SHP77 (cell line): ENCODE measurements at places on chromosomes 11 and 22.
A peak's percentile ranks its signal among the peaks of the same experiment; 100 is the strongest.

DNA sequence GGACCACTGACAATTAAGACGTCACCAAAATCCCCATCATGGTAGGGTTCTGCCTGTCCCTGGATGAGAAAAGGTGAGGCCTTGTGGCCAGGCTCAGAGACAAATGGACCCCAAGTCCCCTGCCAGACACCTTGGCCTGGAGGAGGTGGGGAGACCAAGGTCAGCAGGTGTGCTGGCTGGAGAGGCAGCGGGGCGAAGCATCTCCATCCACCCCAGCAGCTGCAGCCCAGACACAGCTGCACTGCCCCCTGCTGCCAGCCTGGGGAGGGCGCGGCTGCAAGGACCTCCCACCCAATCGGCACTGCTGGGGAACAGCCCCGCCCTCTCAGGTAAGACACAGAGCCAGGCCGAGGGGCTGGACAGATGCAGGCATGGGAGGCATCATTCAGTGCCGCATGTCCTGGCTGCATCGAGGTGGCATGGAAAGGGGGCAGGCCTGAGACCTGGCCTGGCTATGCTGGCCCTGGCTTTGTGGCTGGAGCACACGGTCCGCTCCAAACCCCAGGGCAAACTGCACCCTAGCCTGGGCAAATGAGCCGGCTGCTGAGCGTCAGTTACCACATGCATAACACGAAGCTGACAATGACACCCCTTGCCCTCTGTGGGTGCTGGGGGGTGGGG, 12.2 kb upstream of the MFNG start:
- no peak for DNase-seq

GRCh38 chr11:721741-722345, 15.8 kb downstream of the EPS8L2 start:
- DNase-seq = peak; percentile 26

GRCh38 chr22:37069719-37070118, 18.2 kb downstream of the KCTD17 start:
- no peak for DNase-seq

DNA sequence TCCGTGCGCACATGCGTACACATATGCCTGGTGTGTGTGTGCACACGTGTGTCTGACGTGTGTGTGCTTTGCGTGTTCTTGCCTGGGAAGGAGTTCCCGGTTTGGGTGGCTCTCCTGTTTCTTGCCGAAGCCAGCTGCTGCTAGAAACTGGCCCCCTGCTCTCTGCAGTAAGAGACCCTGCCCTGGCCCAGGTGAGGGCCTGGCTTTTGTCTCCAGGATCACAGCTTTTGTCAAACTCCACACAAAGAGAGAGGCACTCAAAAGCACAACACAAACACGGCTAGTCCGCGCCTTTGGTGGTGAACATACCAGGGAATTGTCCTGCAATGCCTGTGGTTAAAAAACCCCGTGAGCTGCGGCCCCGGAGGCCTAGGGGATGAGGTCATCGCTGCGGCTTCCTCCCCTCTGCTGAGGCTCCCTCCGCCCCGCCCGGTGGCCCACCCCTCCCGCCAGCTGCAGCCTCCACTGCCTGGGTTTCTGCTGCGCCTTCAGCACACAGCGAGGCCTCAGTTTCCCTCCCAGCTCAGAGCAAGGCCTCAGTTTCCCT, 88.9 kb downstream of the KCNQ1 start:
- DNase-seq = no peak

- no peak for DNase-seq
These were observed 20.3 kb upstream of the PHF21A start for GRCh38 chr11:46141597-46141996.

DNA sequence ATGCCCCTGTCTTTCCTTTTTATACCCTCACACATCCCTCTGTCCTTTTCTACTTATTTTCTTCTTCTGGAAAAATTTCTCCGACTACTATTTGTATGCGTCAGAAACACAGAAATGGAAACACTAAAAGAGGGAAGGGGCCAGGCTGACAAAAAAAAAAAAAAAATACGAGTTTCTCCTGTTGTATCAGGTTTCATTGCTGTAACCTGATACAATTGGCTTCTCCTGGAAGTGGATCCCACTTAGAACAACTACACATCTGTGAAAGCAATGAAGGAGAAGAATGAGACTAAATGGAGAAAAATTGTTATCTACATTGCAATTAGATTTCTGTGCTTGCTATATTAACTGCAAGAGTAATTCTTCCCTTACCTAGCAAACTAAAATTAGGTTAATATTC, 393.9 kb downstream of the GUCY1A2 start:
- no peak for DNase-seq

GRCh38 chr11:18802381-18803257, 11.0 kb upstream of the PTPN5 start:
- DNase-seq = no peak

GRCh38 chr11:19410032-19410431, 169.3 kb upstream of the E2F8 start:
- no peak for DNase-seq

- no peak for DNase-seq
These were observed 118.6 kb downstream of the ARHGAP42 start for GRCh38 chr11:100805506-100806199.

DNA sequence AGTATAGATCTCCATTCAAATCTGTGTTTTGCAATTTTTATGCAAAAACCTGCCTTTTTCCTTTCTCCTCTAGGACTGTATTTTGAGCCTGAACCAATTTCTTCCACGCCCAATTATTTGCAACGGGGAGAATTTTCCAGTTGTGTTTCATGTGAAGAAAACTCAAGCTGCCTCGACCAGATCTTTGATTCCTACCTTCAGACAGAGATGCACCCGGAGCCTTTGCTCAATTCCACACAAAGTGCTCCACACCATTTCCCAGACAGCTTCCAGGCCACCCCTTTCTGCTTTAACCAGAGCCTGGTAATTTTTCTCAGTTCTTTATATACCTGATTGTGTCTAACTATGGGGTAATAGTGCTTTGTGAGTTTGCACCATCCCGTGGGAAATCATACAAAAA, 8.0 kb downstream of the POU2AF3 start:
- no peak for DNase-seq

- no peak for DNase-seq
These were observed 29.9 kb downstream of the TRPC6 start for GRCh38 chr11:101553891-101554292.

- no peak for DNase-seq
These were observed 154.1 kb downstream of the TRIM29 start for GRCh38 chr11:119983816-119984215.

DNA sequence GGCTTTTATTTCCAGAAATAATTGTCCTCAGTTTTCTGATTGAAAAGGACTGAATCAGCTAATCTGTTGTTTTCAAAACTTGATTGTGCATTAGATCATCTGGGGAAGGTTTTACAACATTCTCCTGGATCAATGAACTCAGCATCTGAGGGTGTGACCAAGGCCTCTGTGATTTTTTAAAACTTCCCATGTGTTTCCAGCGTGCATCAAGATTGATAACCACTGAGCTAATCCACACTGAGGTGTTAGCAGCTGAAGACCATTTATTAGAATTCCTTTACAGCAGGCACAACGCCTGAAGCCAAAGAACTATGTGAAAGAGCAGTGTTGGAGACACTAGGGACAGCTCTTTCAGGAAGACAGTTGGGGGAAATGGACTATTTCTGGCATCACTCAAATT, 10.2 kb downstream of the VSTM5 start:
- no peak for DNase-seq

DNA sequence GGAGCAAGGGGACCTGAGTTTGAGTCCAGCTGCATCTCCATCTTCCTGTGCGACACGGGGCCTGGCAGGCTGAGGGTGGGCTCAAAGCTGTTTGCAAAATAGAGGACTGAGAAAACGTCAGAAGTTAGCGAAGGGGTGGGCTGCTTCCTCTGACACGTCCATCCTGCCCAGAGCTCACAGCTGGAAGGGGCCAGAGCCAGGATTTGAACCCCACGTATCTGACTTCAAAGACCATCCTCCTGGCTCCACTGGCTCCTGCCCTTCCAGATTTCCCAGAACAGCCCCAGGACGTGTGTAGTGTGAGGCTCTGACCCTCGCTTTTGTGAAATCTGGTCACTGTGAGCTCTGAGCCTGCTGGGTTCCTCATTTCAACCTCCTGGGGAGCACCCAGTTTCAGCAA, 56.3 kb downstream of the CD82 start:
- no peak for DNase-seq

GRCh38 chr11:115126092-115126491, 378.1 kb downstream of the CADM1 start:
- no peak for DNase-seq

DNA sequence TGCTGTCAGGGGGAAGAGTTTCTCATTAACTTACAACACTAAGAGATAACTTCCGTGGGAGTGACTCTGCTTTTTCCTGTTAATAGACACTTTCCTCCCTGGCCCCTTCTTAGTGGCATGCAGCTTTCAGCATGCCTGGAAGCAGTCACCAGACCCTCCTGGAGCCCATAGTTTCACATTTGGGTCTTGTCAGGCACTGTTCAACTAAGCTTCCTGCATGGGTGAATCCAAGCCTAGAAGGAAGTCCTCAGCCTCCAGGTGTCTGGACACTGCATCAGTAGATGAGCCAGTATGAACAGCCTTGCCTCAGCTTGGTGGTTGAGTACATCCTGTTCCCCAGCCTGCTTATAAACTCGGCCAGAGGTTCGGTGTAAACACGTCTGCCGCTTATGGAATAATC, 68.1 kb downstream of the PPP6R3 start:
- no peak for DNase-seq

DNA sequence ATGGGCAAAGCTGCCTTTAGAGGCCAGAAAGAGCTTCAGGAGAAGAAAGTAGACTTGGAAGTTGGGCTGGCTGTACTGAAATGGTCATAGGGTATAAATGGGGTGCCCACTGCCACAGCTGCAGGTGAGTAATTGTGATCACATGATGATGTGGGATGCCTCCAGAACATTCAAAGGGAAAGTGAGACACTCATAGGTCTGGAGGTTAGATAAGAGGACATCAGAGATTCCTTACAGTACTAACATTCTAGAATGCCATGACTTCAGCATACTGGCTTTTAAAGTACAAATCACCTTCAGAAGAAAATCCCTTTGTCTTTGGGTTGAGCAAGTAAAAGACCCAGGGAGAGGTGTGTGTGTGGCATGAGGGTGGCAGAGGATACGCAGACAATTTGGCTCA, 419.2 kb downstream of the TENM4 start:
- no peak for DNase-seq

DNA sequence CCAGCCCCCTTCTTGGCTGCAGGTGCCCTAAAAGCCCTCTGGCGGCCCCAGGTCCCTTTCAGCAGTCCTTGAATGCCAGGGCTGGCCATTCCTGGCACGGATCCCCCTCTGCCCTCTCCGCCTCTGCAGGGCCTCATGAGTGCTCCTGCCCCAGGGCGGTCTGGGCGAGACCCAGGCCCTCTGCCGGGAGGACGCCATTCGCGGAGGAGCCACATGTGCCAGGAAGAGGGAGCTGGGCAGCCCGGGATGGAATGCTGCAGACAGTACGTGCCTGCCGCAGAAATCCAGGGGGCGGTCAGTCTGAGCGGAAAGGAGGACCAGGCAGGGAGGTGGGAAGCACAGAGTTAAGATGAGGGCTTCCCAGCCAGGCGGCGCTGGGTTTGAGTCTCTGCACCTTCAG, 2.8 kb downstream of the CABP7 start:
- no peak for DNase-seq

- no peak for DNase-seq
These were observed 888.9 kb downstream of the BRD1 start for GRCh38 chr22:48938741-48939140.

DNA sequence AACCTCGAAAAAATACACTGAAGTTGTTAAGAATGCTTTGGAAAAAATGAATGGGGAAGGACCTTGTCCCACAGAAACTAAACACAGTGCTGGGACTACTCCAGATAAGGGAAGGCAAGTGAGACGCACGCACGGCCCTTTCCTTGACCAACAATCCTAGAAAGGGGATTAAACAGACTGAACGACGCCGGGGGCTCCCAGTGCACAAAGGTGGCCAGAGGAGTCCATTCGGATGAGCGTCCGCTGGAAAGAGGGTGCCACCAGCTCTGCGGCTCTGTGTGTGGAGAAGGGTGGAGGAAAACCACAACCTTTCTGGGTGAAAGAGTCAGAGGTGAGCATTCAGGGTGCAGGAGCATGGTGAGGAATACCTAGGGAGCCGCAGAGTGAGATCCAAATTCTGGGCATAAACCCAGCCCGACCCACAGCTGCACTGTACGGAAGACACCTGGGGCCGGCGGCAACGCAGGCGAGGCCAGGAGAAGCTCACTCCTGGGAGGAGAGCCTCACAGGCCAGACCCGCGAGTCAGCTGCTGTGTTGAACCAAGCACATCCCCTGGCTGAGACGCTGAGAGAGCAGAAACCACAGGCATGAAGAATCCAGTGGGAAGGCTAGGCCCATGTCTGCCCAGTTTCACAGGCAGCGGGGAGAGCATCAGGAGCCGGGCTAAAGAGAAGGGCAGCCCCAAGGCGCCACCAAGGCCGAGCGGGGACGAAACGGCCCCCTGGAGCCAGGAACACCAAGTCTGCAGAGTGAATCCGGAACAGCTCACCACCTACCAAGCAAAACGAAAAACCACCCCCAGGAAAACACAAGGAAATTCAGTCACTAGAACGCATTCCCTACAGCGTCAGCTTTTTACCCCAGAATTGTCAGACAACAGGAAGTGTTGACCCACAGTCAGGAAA, 177.1 kb downstream of the BRD1 start:
- no peak for DNase-seq

DNA sequence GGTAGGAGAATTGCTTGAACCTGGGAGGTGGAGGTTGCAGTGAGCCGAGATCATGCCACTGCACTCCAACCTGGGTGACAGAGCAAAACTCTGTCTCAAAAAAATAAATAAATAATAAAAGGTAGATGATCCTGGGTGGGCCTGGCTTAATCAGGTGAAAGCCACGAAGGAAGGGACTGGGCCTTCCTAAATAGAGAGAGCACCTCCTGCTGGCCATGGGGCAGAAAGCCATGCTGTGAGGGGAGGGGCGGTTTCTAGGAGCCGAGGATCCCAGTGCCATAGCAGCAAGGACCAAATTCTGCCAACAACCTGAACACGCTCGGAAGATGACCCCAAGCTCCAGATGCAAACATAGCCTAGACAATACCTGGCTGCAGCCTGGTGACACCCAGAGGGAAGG, 24.5 kb upstream of the DGKZ start:
- no peak for DNase-seq

DNA sequence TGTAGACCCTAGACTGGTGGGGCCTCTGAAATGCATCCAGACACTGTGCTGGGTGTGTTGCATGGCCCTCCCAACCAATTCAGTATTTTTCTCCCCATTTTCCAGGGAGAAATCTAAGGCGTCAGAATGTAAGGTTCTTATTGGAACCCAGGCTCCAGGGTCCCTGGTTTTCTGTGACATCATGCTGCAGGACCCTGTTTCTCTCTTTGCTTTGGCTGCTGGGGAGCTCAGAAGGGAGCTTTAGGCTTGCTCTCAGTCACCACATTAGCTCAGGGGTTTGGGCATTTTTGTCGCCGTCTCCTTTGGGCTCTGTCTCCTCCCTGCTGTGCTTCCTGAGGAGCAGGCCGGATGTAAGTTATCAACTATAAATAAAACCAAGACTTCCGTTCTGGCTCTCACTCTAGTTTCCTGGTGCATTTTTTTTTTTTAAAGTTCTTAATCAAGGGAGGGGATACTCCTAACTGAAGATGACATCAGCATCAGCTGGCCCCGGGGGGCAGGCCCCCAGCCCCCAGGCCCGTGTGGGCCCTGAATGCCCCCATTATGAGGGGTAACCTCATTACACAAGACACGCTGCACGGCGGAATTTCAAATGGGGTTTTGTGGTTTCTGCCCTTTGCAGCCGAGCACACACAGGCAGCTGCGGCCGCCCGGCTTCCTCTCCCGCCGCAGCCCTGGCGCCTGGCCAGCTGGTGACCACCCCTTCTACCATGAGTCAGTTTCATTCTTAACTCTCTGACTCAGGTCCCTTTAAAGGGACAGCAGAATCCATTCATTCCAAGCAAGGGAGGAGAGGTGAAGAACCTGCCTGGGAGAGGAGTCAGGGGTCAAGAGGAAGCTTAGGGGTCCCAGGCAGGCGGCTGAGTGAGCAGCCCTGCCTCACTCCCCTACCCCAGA, 3.2 kb downstream of the MYEOV start:
- peak; percentile 73 for DNase-seq
